ENCODE measurements at places on chromosomes 6 and 20.
A peak's percentile ranks its signal among the peaks of the same experiment; 100 is the strongest.

DNA sequence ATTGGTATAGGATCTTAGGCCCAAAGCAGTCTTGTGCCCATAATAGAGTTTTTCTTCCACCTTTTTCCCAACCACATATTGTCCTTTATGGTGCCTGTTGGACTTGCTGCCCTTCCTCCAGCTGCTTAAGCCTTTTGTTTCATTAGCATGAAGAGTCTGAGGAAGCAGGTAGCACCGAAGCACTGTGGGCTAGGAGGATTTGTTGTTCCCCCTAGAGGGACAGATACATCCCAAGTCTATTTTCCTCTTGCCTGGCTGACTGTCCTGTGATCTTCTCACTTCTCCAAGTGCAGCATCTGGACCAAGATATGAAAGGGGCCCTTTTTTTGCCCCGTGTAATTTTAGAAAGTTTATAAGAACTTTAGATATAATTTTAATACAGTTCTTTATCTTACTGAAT lies 50.7 kb upstream of the COL10A1 start:
- DNase-seq, result no peak

GRCh38 chr6:28791002-28791383 lies 132.8 kb downstream of the TRIM27 start:
- DNase-seq, result no peak

DNA sequence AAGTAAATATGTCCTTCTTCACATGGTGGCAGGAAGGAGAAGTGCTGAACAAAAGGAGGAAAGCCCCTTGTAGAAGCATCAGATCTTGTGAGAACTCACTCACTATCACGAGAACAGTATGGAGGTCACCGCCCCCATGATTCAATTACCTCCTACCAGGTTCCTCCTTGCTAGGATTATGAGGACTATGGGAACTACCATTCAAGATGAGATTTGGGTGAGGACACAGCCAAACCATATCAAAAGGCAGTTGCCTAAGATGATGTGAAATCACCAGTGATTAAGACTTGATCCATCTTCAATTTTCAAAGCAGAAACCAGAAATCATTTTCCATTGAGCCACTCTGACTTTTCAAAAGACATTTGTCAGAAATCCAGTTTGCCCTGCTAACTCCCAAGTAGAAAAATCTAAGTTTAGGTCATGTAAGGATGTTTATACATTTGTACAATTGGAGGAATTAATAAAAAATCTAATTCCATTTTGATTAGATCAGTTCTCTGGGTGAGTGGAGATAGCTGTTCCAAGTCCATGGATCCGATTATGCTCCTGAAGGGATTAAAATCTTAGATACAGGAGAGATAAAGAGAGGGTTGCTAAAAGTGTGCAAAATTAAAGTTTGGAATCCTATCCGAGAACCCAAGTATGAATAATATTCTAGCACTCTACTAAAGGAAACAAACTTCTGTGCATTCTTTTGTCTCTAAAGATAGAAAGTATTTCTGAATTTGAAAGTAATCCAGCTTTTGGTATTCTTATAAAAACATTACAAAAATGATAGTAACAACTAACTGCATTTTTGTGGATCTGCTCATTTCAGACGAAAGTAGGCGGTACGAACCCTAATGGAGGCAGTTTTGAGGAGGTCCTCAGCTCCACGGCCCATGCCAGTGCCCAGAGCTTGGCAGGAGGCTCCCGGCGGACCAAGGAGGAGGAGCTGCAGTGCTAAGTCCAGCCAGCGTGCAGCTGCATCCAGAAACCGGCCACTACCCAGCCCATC lies 39.5 kb downstream of the HDDC2 start:
- no peak for DNase-seq

- no peak for DNase-seq
These were observed 94.7 kb downstream of the ANKRD6 start for GRCh38 chr6:89527634-89528033.

GRCh38 chr6:112016320-112016719 lies 37.6 kb upstream of the CCN6 start:
- peak; percentile 45 for DNase-seq

DNA sequence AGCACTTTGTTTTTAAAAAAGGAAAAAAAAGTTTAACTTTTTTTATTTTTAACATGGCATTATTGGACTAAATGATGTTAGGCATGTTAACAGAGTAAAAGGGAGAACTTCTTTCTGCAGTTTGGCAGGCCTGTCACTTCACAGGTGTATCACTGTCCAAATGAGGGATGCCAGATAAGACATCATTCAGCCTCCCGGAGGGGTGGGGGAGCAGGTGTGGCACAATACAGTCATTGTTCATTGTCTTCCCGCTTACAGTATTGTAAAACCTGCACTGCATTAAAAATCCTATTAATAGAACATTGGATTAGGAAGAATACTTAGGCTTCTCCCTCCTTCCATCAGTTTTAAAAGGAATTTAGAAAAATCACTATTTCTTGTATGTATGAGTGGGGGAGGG lies 80.7 kb downstream of the CARMIL1 start:
- no peak for DNase-seq

- no peak for DNase-seq
These were observed 100.6 kb upstream of the EMILIN3 start for GRCh38 chr20:41467220-41467619.

DNA sequence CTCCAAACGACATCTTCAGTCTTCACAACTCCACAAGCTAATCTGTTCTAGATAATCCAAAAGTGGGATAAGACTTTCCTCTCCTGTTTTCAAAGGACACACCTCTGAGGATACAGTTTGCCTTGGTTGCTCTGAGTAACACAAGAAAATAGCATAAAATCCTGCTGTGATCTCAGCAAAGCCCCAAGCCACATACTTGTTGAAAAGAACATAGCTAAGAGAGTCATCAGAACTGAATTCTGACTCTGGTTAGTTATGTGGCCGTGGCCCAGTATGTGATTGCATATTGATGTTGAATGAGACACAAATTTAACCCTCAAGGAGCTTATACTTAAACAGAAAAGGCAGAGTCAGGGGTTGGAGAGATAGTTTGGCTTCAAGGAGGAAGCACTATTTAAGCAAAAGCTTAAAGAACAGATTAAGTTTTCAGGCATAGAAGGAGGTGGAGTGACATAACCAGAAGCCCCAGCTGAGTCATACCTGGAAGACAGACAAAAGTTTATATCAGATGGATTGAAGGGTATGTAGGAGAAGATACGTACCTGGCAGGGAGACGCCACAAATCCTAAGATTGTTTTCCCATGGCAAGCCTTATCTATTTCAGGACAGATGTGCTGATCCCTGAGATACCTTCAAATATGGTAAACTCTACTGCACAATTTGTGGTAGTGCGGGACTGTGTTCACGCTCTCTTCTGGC lies 41.2 kb downstream of the OPN5 start:
- no peak for DNase-seq

DNA sequence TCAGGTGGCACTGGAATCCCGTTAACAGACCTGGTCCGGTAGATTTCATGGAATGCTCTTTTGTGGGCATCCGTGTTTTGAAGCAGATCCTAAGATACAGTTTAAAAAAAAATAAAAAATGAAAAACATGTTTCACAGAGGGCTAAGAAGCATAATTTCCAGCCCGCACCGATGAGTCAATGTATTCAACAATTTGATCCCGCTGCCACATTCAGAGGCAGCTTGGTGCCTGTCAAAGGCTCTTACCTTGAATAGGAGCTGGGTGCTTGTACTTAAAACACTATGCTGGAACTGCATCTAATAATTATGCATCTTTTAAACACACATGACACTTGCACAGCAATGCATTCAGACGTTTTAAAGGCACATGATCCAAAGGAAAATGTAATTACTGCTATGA lies 164.8 kb downstream of the SYNE1 start:
- DNase-seq, result no peak

DNA sequence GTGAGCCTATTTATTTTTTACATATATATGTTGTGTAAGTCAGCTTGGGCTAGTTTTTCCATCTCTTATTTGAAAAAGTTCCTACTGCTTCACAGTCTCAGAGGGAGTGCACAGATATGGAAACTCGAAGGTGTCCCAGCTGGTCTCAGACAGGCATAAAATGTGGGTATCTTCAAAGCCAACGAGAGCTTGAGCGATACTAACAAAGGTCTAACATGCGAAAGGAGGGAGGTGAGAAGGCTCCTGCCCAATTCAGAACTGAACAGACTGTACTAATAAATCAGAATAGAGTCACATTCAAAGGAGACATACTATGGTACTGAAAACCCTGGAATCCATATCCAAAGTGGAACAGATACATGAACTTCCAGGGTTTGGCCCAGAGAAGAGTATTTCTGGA lies 113.0 kb downstream of the PREX1 start:
- DNase-seq, result no peak

DNA sequence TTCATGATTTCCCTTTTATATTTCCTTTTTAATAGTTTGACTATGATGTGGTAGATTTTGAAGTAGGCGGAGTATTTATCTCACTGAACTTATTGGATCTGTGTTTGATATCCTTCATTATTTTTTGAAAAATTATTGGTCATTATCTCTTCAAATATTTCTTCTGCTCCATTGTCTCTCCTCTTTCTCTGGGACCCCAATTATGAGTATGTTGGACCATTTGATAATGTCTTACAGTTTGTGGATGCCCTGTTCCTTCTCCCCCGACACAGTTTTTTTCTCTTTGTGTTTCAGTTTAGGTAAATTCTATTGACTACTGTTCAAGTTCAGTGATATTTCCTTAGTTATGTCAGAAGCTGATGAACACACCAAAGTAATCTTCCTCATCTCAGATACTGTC lies 49.4 kb upstream of the COL10A1 start:
- no peak for DNase-seq

DNA sequence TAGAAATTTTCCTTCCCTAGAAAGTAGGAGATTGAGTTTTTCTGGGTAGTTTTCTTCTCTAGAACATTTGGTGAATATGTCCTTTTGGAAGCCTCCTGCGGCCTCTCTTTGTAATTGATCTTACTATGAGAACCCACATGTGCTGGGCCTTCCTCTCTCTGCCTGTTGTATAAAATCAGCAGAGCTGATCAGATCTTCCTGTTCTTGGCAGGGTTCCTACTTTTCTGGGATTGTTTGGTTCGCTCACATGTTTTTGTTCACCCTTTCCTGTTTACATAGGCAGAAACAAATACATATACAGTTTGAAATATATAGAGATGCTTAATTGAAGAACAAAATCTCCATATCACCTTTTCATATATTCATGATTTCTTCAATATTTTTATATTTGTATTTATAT lies 57.8 kb downstream of the IL22RA2 start:
- DNase-seq, result peak; percentile 14

GRCh38 chr20:42018979-42019378 lies 400.8 kb upstream of the CHD6 start:
- DNase-seq, result peak; percentile 14

DNA sequence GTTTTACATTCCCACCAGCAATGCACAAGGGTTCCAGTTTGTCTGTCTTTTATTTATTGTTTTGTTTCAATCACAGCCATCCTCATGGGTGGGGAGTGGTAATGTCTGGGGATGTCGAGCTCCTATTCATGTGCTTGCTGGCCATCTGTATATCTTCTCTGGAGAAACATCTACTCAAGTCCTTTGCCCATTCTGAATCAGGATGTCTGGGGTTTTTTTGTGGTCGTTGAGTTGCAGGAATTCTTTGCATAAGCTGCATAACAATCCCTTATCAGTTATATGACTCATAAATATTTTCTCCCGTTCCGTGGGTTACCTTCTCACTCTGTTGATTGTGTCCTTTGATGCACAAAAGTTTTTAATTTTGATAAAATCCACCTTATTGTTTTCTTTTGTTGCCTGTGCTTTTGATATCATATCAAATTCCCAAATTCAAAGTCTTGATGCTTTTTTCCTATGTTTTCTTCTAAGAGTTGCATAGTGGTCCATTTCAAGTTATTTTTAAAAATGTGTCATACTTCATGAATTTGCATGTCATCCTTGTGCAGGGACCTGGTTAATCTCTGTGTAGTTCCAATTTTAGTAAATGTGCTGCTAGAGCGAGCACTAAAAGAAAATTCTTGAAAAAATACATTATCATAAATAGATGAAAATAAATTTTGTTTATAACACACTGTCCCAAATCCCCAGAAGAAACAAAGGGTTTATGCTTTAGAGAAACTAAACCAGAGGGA lies 54.9 kb upstream of the PDE10A start:
- DNase-seq, result peak; percentile 53

DNA sequence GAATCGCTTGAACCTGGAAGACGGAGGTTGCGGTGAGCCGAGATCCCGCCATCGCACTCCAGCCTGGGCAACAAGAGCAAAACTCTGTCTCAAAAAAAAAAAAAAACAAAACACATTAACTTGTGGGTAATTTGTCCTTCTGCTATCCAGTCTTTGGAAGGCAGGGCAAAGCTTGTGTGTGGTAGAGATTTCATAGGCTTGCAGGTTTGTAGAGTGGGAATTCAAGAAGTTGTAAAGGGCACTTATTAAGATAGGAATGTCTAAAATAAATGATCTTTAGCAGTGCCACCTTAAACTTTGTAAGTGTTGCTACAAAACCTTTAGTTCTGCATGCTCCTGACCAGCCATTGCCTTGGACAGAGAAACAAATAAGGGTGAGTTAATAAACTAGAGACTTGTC lies 8.4 kb downstream of the VAPB start:
- DNase-seq, result no peak

GRCh38 chr20:59002388-59002787 lies 4.7 kb downstream of the CTSZ start:
- no peak for DNase-seq

GRCh38 chr6:4940416-4940815 lies 63.4 kb downstream of the RPP40 start:
- DNase-seq, result no peak

GRCh38 chr6:78460711-78461110 lies 406.6 kb upstream of the IRAK1BP1 start:
- no peak for DNase-seq

GRCh38 chr20:44785768-44786167 lies 24.6 kb downstream of the RIMS4 start:
- no peak for DNase-seq

DNA sequence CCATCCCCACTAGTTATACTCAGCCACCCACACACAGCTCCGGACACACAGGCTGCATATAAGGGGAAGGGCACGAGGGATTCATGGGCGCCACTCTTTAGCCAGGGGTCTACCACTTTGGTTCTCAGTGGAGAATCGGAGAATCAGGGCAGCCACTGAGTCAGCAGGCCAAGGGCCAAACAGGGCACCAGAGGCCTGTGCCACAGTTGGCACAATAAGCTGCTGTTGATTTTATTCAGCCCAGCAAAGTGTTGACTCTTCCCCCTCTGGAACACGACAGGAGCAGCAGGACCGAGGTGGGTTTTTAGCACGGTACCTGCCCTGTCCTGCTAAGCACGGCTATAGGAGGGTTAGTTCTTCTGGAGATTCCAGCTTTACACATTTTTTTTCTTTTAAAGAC lies 48.3 kb downstream of the GJA10 start:
- DNase-seq, result no peak
